ENCODE measurements at places on chromosomes 1 and 21.

- DNase-seq, result peak; percentile 80
These were observed 47.9 kb upstream of the NBL1 start for GRCh38 chr1:19596065-19596713.

DNA sequence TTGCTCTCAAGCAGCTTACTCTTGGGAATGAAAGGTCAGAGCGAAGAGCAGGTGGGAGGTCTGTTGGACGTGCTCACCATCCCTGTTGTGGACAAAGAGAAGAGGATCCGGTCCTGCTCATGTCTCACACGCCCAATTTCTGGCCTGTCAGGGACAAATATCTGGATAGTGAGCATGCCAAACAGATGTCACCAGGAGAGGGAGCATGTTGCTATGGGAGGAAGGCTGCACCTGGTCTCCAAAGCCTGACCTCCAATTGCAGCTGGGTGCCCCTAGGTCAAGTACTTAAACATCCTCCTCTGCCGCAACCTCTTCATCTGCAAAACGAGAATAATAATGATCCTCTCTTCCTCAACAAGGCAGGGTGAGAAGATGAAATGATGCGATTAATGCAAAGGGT, 53.4 kb downstream of the DMRTA2 start:
- DNase-seq, result no peak

DNA sequence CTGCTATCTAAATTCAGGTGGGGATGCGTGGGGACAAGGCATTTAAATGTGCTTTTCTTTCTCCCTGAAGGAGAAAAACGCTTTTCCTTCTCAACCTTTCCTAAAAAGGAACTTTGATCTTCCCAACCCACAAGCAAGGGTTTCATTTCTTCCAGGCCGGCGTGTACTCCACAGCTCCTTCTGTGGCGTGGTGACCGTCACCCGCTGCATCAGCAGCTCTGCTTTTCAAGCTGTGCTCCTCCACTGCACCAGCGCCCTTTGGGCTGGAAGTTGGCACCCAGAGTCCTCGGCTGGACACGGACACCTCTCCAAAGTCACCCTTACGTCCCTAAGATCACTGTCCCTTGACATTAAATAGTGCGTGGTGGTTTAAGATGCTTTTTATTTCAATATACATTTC, 54.3 kb downstream of the PEX14 start:
- DNase-seq, result no peak

DNA sequence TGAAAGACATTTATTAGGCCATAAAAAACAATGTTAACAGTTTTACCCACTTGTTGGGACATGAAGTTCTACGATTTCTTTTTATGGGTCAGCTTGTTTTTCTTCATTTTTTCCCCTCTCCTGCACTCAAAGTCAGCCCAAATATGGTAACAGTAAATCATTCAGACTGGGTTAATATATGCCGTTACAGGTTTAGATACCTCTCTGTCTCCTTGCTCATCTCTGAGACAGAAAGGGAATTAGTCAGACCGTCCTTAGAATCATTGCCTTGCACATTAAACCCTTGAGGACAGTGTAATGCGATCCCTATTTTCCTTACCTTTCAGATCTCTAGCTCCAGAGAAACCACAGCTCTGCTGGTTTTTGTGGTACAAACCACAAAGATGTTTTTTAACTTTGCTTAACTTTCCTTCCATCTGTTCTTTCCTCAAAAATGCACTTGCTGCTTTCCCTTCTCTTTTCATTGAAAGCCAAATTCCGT, 613.3 kb downstream of the PLPP3 start:
- no peak for DNase-seq

GRCh38 chr1:91161749-91162148, 139.9 kb upstream of the ZNF644 start:
- DNase-seq, result no peak

Measured in NCI-H2029 treated with DMSO at 0.1 percent for 48 hours (cell line).